ENCODE measurements at places on chromosomes 4 and X. TPM values are rescaled to one million over a fixed set of nuclear protein-coding genes. Genes with fewer than 3 reads are reported as not detected.

GRCh38 chr4:1351854-1352566 is 5.0 kb downstream of the UVSSA start:
- H3K27me3 ChIP-seq = no peaks in the 10 kb centered on the region
- DNase-seq = peak; percentile 98
- H3K4me1 ChIP-seq = peaks cover 40% of the 10 kb centered on the region
- H3K36me3 ChIP-seq = peaks cover 31% of the 10 kb centered on the region
- no peak overlapping the region for H3K27ac ChIP-seq
- H3K4me3 ChIP-seq = no peak overlapping the region

- H3K4me3 ChIP-seq = peak overlapping the region; percentile 36
- peaks cover 8% of the 10 kb centered on the region for H3K4me1 ChIP-seq
- H3K27me3 ChIP-seq = no peaks in the 10 kb centered on the region
- peaks cover 15% of the 10 kb centered on the region for H3K36me3 ChIP-seq
- no peak for DNase-seq
Observed at GRCh38 chrX:51893931-51894696, 691 bp downstream of the MAGED1 start.

DNA sequence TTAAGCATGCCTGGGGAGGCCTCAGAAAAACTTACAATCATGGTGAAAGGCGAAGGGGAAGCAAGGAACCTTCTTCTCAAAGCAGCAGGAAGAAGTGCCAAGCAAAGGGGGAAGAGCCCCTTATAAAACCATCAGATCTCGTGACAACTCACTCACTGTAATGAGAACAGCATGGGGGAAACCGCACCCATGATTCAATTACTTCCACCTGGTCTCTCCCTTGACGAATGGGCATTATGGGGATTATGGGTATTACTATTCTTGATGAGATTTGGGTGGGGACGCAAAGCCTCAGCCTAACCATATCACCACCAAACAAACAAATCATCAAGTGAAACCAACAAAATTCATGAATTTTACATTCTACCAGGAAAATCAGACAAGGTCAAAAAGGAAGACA is 76.7 kb upstream of the TAB3 start:
- no peaks in the 10 kb centered on the region for H3K27me3 ChIP-seq
- DNase-seq = no peak
- H3K4me1 ChIP-seq = no peaks in the 10 kb centered on the region
- H3K4me3 ChIP-seq = no peak overlapping the region

DNA sequence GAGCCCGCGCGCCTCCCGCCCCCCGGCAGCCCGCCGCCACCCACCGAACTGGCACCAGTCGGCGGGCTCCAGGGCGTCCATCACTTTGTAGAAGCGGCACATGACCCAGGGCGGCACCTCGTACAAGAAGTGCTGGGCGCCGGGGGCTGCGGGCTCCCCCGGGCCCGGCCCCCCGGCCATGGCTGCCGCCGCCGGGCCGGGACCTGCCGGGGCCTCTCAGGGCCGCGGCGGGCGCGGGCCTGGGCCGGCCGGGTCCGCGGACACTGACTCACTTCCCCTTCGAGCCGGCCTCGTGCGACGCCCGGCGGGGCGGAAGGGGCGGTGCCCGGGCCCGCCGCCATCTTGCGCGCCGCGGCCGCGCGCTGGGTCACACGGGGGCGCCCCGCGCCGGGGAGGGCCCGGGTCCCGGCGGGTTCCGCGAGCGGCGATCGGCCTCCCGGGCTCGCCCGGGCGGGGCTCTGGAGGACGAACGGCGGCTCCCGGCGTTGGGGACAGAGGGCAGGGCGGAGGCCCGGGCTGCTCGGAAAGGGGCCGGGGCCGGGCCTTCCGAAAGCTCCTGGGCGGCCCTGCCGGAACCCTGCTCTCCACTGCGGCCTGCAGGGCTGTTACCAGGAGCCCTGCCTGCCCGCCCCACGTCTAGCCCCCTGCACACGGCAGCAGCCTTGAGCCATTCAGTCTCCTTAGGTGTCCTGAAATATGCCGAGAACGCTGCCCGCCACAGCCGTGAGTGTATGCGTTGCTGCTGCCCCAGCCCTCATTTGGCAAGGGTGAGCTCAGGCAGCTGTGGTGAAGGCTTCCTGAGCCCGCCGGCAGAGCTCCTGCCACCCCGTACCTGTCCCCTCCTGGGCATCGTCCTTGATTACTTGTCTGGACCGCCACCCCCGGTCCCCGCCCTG is at the start of gene IRAK1:
Gene IRAK1, minus strand, starts transcription at position 270 of the 896 bp plus-strand sequence. Its CDS starts 90 bp downstream, at position 180.
- peak within 1 kb of the TSS; percentile 61 for H3K4me3 ChIP-seq
- peak; percentile 92 for DNase-seq
- peaks cover 27% of the 10 kb centered on the region for H3K4me1 ChIP-seq
- peak within 1 kb of the TSS; percentile 92 for H3K27ac ChIP-seq
- peaks cover 6% of the 10 kb centered on the region for H3K27me3 ChIP-seq

DNA sequence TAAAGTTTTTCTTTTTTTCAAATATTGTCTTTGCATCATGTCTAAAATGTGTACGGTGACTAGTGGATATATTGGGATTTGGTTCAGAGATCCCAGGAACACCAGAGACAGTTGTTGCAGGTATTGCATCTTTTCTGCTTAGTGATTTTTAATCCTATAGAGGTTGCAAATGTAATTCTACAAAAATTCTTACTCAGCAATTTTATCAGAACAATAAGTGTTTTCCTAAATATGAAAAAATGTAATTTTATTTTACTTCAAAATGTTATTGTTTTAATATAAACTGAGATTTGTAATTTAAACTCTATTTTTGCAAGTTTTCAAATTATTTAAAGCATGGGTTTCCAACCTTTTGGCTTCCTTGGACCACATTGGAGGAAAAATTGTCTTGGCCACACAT is 8.2 kb downstream of the ZNF718 start:
- H3K4me1 ChIP-seq = no peaks in the 10 kb centered on the region
- peaks cover 44% of the 10 kb centered on the region for H3K36me3 ChIP-seq
- DNase-seq = no peak
- no peak overlapping the region for H3K27ac ChIP-seq

GRCh38 chrX:22404297-22404696 is 131.6 kb downstream of the CBLL2 start:
- H3K27ac ChIP-seq = no peak overlapping the region
- no peak for DNase-seq
- H3K4me3 ChIP-seq = no peak overlapping the region
- H3K4me1 ChIP-seq = no peaks in the 10 kb centered on the region

- no peaks in the 10 kb centered on the region for H3K4me1 ChIP-seq
- no peak overlapping the region for H3K4me3 ChIP-seq
- H3K27me3 ChIP-seq = no peaks in the 10 kb centered on the region
- no peak for DNase-seq
- H3K27ac ChIP-seq = no peak overlapping the region
- H3K36me3 ChIP-seq = no peaks in the 10 kb centered on the region
Observed at GRCh38 chr4:182179751-182180150, 63.5 kb upstream of the TENM3 start.

GRCh38 chrX:45849261-45849862 is 648.7 kb upstream of the DIPK2B start:
- no peaks in the 10 kb centered on the region for H3K27me3 ChIP-seq
- H3K4me1 ChIP-seq = peaks cover 18% of the 10 kb centered on the region
- H3K36me3 ChIP-seq = no peaks in the 10 kb centered on the region
- H3K4me3 ChIP-seq = no peak overlapping the region
- no peak overlapping the region for H3K27ac ChIP-seq
- DNase-seq = no peak

DNA sequence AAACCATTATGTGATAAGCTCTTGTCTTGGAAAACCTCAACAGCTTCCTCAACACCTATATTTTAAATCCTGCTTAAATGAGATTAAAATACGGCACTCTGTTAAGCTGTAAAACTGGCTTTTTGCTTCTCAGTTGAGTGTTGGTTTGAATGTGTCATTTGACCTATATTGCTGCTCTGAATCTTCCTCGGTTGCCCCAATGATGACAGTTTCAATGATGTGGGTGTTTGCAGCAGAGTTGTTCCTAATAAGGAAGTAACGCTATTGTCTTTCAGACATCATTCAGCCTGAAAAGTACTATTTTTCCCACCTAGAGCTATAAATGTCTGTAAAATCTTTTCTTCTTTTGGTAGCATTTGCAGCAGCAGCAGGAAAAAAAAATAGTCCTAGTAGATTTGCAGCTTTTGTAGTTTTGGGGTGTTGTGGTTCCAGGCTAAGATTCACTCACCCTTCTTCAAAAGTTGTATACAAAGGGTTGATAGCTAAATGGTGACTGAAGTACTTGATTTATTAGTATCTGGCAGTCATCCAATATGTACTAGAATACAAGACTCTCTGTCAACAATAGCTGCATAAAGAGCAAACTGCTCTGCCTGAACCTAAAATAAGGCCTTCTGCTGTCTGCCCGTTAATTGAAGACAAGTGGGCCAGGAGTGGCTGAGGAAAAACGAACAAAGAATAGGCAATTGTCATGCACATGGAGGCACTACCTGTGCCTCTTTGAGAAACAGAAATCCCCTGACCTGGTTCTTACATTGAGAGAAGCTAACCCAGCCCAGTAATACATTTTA is 333.1 kb downstream of the IL1RAPL1 start:
- no peak overlapping the region for H3K27ac ChIP-seq
- no peaks in the 10 kb centered on the region for H3K4me1 ChIP-seq
- H3K4me3 ChIP-seq = no peak overlapping the region

- H3K27ac ChIP-seq = no peak overlapping the region
- H3K27me3 ChIP-seq = no peaks in the 10 kb centered on the region
- no peak overlapping the region for H3K4me3 ChIP-seq
- peaks cover 6% of the 10 kb centered on the region for H3K36me3 ChIP-seq
- no peak for DNase-seq
Observed at GRCh38 chr4:88418411-88418810, 38.5 kb upstream of the HERC5 start.

- H3K4me3 ChIP-seq = no peak overlapping the region
- H3K4me1 ChIP-seq = no peaks in the 10 kb centered on the region
- H3K27me3 ChIP-seq = peaks cover 29% of the 10 kb centered on the region
- no peaks in the 10 kb centered on the region for H3K36me3 ChIP-seq
- DNase-seq = peak; percentile 51
- H3K27ac ChIP-seq = no peak overlapping the region
Observed at GRCh38 chr4:87974856-87975462, 555 bp upstream of the SPP1 start.

DNA sequence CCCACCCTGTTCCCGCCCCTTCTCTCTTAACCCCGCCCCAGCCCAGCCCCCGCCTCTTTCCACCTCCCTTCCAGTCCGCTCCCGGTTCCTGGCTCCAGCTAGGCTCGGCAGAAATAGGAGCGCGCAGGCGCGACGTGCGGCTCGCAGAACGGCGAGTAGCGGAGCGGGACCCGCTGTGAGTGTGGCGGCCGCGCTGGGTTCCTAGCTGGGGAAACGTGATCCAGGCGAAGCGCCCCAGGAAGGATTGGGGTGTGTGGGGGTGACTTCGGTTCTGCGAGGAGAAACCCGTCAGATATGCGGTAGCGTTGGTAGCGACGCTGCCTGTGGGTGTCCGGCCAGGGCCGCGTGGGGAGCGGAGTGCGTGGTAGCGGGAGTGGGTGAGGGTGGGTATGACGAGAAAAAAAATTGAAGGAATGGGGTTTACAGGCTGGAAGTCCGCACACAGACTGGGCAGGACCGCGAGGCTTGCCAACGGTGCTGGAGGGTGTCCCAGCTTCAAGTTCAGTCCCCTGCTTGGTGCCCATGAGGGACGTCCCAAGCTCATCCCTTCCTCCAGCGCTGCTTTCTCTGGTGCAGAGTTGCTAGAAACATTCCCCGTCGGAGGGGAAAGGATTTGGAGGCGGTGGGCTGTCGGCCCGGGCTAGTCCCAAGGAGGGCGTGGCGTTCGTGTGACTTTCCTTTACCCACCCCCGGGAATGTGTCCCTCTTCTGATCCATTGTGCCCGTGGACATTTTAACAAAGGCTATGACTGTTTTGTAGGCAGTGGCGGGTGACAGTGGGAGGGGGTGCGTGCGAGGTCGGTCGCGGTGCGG is at the start of gene PRRG1:
Gene PRRG1, plus strand, starts transcription at position 144 of the 813 bp plus-strand sequence. CDS start 56,886 bp downstream, outside the sequence.
- H3K27ac ChIP-seq = peak within 1 kb of the TSS; percentile 60
- H3K27me3 ChIP-seq = peaks cover 31% of the 10 kb centered on the region
- no peaks in the 10 kb centered on the region for H3K36me3 ChIP-seq
- H3K4me1 ChIP-seq = no peaks in the 10 kb centered on the region

GRCh38 chr4:94642561-94642866 is 115.2 kb upstream of the BMPR1B start:
- H3K4me3 ChIP-seq = no peak overlapping the region
- no peaks in the 10 kb centered on the region for H3K27me3 ChIP-seq
- H3K27ac ChIP-seq = no peak overlapping the region
- no peaks in the 10 kb centered on the region for H3K36me3 ChIP-seq
- no peaks in the 10 kb centered on the region for H3K4me1 ChIP-seq

GRCh38 chr4:38176165-38176564 is 216.0 kb downstream of the PTTG2 start:
- H3K27ac ChIP-seq = peak overlapping the region; percentile 61
- H3K4me3 ChIP-seq = no peak overlapping the region
- no peak for DNase-seq
- H3K27me3 ChIP-seq = no peaks in the 10 kb centered on the region
- peaks cover 14% of the 10 kb centered on the region for H3K4me1 ChIP-seq

DNA sequence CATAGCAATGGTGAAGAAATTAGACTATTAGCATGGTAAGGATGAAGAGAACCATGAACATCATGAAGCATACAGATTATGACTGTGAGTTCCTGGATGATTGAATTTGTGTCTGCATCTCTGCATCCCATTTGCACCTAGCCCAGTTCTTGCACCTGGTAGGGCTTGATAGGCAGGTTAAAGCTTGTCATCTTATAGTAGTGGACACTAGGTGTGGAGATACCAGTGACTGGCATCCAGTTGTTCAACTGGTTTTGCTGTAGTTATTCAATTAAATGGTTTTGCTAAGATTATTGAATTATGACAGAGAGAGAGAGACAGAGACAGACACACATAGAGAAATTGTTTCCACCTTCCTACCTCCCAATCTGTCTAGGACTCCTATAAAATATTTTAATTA is 5.0 kb downstream of the ADH7 start:
- DNase-seq = no peak
- no peaks in the 10 kb centered on the region for H3K27me3 ChIP-seq
- H3K36me3 ChIP-seq = no peaks in the 10 kb centered on the region
- no peak overlapping the region for H3K4me3 ChIP-seq

The CNGA1 gene
- total RNA-seq = 4.3 TPM

The HGFAC gene
- total RNA-seq = not detected

The PPP2R2C gene
- 0.60 TPM for total RNA-seq

The DCLK2 gene
- total RNA-seq = 4.5 TPM

The CCDC160 gene
- total RNA-seq = not detected

The PABPC1L2B gene
- total RNA-seq = not detected

The FAM47E gene
- 2.7 TPM for total RNA-seq

The PRSS12 gene
- not detected for total RNA-seq

The HERC5 gene
- total RNA-seq = 7.7 TPM

The PABPC1L2A gene
- not detected for total RNA-seq

The NLRP2B gene
- 0.17 TPM for total RNA-seq

The SPACA5 gene
- not detected for total RNA-seq

The TASL gene
- 14.9 TPM for total RNA-seq

The NXF2 gene
- total RNA-seq = not detected
